Central memory CD4-positive, alpha-beta T cell (primary cell): ENCODE measurements at places on chromosomes 2 and 18.

GRCh38 chr18:59143441-59143840, 3.8 kb downstream of the SEC11C start:
- no peak for DNase-seq

DNA sequence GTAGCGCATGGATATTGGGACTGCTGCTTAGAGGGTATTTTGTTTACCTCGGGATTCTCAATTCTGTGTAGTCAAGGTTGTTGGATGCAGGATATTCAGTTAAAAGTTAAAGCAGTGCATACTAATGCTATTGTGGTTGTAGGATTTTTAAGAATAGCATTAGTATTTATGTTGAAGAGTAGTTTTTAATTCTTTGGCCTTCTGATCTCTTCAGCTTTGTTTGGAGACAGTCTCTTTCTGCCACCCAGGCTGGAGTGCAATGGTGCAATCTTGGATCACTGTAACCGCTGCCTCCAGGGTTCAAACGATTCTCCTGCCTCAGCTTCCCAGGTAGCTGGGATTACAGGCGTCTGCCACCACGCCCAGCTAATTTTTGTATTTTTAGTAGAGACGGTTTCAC, 1.5 kb downstream of the RHBDD1 start:
- no peak for DNase-seq

- DNase-seq, result no peak
These were observed 26.8 kb upstream of the LIPG start for GRCh38 chr18:49534846-49535601.

GRCh38 chr18:26003817-26004216, 86.6 kb downstream of the SS18 start:
- DNase-seq, result no peak

- DNase-seq, result no peak
These were observed 34.9 kb downstream of the MEX3C start for GRCh38 chr18:51162617-51163016.

DNA sequence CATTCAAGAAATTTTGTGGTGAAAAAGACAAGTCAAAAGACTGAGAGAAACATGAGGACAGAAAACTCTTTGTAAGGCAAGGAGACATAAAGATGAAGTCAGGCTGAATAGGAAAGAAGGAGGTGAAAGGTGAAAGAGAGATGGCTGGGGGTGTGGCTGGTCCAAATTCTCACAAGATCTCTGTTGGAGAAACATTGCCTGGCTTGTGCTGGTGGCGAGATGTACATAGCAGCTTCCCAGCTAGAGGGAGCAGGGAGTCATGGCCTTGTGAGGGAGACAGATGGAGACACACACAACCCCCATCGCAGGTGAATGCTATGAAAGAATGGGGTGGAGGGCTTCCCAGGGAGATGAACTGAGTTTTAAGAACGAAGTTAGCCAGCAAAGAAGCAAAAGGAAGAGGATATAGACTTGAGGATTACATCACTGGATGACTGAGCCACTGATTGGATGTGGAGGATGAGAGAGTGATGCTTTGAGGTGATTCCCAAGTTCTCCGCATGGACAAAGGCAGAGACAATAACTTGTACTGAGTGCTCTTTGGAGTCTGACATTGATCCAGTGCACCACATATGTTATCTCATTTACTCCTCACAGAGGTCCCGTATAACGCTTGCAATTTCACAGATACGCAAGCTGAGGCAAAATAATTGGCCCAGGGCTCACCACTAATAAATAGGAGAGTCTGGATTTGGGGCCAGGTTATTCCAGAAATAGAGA, 3.7 kb upstream of the EMX1 start:
- DNase-seq, result no peak

GRCh38 chr2:179260224-179260623, 4.4 kb downstream of the SESTD1 start:
- no peak for DNase-seq

DNA sequence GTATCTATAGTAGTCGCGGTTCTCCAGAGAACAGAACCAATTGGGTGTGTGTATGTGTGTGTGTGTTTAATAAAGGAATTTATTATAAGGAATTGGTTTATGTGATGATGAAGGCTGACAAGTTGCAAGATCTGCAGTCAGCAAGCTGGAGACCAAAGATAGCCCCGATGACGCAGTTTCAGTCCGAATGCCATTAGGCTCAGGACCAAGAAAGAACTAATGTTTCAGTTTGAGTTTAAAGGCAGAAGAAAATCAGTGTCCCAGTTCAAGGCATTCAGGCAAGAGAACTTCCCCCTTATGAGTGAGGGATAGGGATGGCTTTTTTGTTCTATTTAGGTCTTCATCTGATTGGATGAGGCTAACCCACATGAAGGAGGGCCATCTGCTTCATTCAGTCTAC, 221.6 kb downstream of the HNMT start:
- no peak for DNase-seq

DNA sequence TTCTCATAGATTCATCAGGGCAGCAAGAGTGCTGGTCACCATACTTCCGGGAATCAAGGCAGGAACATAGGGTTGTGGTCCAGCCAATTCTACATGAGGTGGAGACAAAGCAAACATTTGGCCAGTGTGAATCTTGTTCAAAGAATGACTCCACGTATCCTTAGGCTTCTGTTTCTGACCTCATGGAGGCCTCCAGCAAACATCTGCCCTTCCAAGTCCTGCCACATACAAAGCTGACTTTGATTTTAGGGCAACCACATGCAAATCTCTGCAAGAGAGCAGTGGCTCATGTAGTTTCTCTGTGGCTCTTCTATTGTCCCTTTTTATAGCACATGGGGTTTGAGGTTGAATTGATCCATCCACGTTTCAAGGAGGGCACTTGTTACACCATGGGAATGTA, 132.1 kb upstream of the MMADHC start:
- DNase-seq, result no peak

DNA sequence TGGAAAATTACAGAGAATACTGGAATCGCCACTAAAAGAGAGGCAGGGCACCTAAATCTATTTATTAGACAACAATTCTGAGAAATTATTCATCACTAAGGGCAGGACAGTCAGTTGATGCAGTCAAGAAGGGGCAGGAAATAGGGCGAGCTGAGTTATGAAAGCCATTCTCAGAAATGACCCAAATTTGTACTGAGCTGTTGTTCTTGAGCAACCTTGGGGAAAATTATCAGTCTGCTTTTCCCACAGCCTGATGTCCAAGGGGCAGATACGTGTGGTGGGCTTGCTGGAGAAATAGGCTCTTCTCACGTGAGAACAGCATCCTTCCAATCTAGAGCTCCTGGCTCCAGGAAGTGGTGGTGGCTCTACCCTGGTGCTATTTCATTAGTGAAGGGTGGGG, 38.6 kb downstream of the STON1 start:
- no peak for DNase-seq

DNA sequence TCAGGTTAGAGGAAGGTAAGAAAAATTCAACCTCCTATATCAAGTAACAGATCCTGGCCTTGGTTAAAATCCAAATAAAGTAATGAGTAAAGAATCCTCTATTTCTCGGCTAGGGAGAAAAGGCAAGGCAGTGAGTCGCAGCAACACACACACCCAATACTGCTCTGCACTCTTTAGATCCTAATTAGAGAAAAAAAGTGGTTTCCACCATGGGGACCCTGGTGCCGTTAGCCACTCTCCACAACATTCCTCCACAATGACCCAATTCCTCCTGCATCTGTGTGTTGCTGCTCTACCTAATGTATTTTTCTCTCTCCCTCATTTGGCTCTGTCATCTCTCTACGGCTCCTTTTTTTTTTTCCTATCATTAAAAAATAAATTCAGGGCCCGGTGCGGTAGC, 462.7 kb downstream of the METTL4 start:
- no peak for DNase-seq
